IPS-NIHi11 (cell line): ENCODE measurements at places on chromosomes 16 and 17.

- DNase-seq = peak; percentile 63
Observed at GRCh38 chr17:6455321-6455705, 11.1 kb downstream of the PIMREG start.

DNA sequence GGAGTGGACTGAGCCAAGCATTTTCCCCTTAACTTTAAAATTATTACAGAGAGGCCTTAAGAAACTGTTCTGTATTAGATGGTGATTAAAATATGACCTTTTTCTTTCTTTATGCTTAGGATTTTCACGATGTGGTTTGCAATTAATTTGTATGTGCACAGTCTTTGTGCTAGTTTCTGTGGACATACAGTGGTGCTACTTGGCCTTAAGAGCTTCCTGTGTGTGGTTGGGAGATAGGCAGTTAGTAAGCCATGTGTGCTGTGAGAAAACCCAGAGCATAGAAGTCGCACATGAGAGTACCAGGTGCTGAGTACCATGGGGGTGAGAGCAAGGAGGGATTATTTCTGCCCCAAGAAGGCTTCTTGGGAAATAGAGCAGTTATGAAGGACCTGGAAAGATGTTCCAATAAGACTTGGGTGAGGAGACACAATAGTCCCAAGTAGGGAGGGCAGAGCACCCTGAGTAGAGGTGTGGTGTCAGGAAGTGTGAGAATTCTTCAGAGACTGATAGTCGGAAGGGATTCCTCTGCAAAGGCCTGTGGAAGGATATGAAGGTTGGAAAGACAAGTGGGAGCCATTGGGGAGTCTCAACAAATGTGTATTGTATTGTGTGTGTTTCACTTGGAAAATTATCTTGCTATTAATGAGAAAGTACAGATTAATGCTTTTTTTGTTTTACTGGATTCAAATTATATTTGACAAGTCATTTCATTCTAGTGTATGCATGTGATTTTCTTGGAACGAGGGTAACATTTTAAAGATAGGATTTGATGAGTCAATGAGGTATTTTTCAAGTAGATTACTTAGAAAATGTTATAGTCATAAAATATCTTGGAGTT, 239.9 kb downstream of the PRKCA start:
- no peak for DNase-seq

DNA sequence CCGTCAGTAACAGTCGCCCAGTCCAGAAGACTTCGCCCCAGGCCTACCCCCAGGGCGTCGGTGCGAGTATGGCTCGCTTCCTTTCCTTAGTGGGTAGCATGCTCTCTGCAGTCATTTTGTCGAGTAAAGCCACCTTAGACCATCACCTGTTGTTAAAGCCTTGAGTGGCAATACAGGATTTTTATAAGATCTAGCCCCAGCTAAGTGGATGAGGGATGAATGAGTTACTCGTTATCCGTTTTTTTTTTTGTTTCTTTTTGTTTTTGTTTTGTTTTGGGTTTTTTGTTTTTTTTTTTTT, 322 bp upstream of the KLHL11 start:
- no peak for DNase-seq

GRCh38 chr17:52660692-52661091, 502.2 kb upstream of the CA10 start:
- no peak for DNase-seq

- DNase-seq = no peak
Observed at GRCh38 chr17:7842380-7843256, 8.6 kb downstream of the KDM6B start.

- no peak for DNase-seq
Observed at GRCh38 chr16:11429823-11430222, 84.6 kb downstream of the RMI2 start.
